ENCODE measurements at places on chromosomes 11 and 22.

GRCh38 chr11:79242616-79243015 is 198.2 kb downstream of the TENM4 start:
- no peak for DNase-seq

GRCh38 chr22:46195487-46196165 is 45.3 kb downstream of the PPARA start:
- DNase-seq = no peak

- no peak for DNase-seq
Measured at GRCh38 chr11:1863352-1864216, 10.7 kb downstream of the LSP1 start.

DNA sequence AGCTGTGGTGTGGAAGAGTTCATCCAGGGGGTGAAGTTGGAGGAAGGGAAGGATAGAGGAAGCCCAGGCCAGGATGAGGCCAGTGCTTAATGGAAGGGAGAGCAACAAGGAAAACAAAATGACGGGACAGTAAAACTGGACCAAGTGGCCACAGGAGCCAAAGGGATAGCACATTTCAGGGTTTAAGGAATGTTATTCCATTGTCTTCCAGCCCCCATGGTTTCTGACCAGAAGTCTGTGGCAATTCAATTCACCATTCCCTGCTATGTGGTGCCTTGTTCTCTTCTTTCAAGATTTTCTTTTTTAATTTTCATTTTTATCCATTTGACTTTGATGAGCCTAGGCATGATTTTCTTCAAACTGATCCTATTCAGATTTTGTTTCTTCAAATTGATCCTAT is 22.5 kb downstream of the IGF2 start:
- DNase-seq = no peak

DNA sequence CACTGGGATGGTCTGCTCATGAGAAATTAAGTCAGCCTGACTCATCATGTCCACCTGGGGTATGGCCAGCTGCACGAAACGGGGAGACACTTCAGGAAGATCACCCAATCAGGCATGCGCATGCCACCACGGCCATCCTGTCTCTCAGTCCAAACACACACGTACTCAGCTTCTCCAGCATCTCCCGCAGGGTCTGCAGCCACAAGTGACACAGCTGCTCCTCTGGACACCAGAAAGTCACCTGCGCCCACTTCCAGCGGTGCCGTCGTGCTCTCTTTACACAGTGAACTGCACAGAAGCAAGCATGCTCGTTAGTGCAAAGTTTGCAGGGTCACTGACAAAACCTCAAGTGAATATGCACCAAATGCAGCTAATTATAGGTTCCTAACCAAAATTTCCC is 18.1 kb downstream of the CERK start:
- no peak for DNase-seq

DNA sequence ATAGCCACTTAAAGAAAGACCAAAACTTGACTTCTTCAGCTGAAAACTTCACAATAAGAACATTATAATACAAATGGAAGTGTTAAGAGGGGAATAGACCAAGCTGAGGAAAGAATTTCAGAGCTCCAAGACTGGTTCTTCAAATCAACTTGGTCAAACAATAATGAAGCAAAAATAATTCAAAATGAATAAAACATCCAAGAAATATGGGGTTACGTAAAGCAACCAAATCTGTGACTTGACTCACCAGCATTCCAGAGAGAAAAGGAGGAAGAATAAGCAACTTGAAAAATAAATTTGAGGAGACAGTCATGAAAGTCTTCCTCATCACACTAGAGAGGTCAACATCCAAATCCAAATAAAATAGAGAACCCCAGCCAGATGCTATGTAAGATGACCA is 31.4 kb downstream of the XKR3 start:
- DNase-seq = no peak

GRCh38 chr22:32340411-32340810 is 17.3 kb upstream of the RFPL3 start:
- no peak for DNase-seq

DNA sequence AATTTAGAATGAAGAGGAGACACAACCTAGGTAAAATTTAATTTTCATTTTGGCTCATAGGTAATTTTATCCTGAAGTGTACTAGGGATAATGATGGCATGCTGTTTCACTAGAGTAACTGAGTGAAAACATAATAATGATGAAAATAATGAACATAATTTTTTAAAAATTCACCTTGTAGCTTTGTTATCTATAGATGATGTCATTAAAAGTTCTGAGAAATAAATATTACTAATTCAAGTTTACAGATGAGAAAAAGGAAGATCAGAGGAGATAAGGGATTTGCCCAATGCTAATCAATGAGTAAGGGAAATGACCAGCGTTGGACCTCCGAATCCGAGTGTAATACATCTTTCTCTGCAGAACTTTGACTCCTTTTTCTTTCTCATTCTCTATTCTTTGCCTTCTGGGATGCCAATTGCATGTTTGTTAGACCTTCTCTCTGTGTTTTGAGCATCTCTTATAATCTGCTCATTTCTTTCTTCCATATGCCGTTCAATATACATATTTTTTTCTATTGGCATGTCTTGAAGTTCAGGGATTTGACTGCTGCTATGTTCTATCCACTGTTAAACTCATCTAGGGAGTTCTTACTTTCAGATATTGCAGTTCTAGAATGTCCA is 186.5 kb downstream of the SNX19 start:
- DNase-seq = no peak

DNA sequence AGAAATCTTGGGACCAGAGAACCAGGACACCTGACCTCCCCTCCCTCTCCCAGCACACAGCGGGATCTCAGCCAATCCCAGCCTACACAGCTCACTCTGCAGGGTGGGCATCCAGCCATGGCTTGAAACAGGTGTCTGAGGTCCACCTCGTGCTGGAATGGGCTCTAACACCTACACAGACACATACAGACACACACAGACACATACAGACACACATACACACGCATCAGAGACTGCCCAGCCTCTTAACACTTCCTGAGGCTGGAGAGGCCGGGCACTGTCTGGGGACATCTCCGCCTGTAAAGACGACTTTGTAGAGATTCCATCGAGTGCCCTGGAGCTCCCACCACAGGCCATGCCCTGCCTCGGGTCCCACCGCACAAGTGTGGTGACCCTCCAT is 36.7 kb downstream of the CAPN1 start:
- no peak for DNase-seq

- DNase-seq = no peak
Measured at GRCh38 chr22:37426706-37427134, 559 bp downstream of the ELFN2 start.

GRCh38 chr11:34468209-34468841 is 29.6 kb downstream of the CAT start:
- no peak for DNase-seq

DNA sequence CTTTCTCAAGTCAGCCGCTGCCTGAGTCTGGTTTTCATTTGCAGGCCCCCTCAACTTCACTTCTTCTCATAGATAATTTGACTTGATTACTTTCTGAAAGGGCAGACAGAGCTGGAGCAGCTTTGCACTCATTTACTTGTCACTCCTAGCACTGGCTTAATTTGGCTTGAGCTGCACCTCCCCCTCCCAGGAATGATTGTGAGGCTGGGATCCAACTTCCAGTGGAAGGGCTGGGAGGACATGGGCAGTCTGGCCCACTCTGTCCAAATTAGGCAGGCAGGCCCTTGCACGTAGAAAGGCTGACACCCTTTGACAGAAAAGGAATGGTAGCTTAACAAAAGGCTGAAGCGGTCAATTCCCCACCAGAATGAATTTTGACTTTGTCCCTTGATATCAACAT is 453.9 kb downstream of the ETS1 start:
- DNase-seq = no peak

DNA sequence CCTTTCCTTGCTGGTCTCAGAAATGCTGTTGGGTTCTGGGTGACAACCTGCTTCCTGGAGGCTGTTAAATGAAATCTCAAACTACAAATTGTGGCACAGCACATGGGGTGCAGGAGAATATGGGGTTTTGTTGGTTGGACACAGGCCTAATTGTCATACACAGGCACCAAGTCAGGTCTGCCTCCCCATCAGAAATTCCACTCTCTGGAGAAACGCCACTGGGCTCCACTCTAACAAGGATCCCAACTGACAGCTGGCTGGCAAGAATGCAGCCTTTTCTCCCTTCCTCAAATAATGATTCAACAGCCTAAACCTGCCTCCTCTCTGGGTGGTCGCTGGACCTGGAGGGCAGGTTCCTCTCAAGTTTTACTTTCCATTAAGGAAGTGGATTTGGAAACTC is 177.8 kb upstream of the NARS2 start:
- DNase-seq = no peak

DNA sequence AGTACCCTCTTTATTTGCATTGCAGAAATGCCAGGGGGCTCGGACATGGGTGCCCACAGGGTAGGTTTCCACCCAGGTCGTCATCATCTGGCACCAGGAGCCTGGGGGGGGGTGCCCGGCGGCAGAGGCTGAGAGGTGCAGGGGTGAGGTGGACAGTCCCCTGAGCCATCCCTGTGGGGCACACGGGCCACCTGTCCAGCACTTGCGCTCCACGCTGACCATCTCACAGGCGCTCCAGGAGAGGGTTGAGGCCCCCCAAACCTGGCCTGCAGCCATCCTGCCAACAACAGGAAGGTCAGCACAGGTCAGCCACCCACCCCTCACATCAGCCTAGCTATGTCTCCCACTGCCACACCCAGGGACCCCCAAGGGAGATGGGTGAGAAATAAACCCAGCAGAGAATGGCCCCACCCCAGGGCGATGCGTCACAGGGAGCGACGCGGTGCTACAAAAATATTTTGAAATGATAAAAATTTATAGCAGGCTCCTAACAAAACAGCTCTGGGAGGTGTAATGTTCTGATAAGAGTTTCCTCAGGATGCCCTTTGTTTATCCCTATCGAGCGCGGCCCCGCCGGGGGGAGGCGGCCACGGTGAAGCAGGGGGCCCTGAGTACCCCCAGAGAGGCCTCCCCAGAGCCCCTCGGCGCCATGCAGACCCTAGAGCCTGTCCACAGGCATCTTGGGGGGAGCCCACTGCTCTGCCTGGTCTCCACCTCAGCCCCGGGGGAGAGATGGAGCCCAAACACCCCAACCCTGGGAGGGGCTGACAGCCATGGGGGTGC is 21.0 kb upstream of the GNB1L start:
- DNase-seq = no peak

GRCh38 chr22:24090581-24090980 is 79.5 kb downstream of the CABIN1 start:
- no peak for DNase-seq

DNA sequence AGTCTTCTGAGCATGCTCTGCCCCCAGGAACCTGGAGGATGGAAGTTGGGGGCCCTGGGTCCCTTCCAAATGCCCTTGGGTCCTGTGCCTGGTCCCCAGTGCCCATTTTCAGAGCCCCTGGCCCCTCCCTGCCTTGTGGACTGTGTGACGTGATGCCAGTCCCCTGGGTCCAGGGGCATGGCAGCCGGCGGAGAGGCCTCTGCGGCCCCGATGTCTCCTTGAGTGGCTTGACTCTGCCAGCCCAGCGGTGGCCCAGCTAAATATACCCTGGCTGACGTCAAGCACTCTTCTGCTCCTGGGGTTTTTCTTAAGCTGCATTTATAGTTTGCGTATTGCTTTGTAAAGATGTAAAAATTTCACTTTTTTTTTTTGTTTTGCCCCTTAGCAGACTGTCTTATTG is 35.2 kb upstream of the PARVG start:
- no peak for DNase-seq

DNA sequence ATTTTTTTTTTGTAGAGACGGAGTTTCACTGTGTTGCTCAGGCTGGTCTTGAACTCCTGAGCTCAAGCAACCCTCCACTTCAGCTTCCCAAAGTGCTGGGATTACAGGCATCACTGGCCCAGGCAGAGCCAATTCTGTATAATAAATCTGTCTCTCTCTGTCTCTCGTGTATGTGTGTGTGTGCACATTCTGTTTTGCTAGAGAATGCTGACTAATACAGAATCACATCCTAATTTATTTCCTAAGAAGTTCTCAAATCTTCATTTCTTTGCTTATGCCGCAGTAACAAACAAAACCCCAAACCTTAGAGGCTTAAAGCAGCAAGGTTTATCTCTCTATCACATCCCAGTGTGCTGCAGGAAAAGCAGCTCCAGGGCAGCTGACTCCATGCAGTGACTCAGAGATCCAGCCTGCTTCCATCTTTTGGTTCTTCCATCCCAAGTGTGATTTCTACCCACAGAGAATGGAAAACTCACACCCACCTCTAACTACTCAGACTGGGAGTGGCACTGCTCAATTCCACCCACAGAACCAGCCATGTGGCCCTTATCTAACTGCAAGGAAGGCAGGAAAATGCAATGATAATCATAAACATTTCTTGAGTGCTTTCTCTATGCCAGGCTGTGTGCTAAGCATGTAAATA is 35.1 kb upstream of the LRRC10B start:
- DNase-seq = no peak

GRCh38 chr11:33390944-33391892 is 134.0 kb downstream of the HIPK3 start:
- no peak for DNase-seq

DNA sequence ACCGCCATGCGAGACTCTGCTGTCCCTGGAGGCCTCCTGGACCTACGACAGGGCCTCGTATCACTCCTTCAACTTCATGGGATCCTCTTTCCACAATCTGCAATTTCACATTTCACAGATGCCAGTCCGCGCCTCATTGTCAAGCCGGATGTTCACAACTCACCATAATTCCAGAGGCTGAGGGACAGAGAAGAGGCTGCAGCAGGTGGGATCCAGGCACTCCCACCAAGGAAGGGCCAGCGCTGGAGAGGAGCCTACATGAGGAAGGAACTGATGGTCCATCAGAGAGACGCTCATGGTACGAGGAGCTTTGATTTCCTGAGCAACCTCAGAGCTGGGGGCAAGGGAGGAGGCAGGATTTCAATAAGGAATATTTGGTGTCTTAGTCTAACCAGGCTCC is 495.0 kb downstream of the BRD1 start:
- no peak for DNase-seq

GRCh38 chr11:45935349-45936064 is 13.1 kb downstream of the LARGE2 start:
- no peak for DNase-seq

DNA sequence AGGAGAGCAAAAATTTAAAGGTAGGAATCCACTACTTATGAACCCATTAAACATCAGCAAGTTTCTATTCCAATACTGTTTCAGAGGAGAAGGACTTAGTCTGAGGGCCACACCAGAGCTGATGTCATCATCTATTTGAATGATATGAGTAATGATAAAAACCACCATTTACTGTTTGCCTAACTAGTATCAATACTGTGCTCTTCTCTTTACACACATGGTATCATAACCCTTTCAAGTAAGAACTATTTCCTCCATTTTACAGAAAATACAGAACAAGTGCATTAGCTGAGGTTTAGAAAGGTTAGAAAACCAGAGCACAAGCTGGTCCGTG is 651.3 kb upstream of the KIRREL3 start:
- no peak for DNase-seq

- no peak for DNase-seq
Measured at GRCh38 chr22:32652645-32653270, 148.7 kb upstream of the TIMP3 start.

GRCh38 chr22:48258064-48258701 is 1495.7 kb downstream of the TBC1D22A start:
- DNase-seq = no peak

GRCh38 chr11:36404831-36405230 is 105.2 kb downstream of the TRAF6 start:
- DNase-seq = no peak

All from esophagus squamous epithelium (tissue), 5 donors.